ENCODE measurements at places on chromosomes 4 and X.

DNA sequence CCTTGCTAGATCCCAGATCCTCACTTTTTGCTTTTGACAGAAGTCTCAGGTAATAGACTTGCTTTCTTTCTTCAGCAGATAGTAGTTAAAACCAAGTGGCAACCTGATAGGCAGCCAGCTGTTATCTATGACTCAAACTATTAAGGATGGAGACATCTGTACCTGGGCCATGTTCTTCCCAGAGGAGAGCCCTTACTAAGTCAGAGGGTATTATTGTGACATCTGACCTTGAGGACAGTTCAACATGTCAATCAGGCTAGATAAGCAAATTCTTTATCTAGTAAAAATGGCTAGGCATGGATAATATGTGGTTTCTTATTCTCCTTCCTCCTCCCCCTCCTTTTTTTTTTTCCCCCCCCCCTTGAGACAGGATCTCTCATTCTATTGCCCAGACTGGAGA, 39.2 kb downstream of the TRIM2 start:
- DNase-seq: no peak

DNA sequence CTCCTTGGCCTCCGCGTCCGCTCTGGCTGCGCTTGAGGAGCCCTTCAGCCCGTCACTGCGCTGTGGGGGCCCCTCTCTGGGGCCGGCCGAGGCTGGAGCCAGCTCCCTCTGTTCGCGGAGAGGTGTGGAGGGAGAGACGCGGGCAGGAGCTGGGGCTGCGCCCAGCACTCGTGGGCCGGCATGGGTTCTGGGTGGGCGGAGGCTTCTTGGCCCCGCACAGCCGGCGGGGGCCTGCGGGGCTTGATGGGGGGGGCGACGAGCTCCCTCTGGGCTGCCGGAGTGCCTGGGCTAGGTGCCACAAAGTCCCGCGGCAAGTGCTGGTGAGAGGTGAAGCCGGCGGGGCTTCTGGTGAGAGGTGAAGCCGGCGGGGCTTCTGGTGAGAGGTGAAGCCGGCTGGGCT, 61.9 kb downstream of the ANKRD50 start:
- no peak for DNase-seq

DNA sequence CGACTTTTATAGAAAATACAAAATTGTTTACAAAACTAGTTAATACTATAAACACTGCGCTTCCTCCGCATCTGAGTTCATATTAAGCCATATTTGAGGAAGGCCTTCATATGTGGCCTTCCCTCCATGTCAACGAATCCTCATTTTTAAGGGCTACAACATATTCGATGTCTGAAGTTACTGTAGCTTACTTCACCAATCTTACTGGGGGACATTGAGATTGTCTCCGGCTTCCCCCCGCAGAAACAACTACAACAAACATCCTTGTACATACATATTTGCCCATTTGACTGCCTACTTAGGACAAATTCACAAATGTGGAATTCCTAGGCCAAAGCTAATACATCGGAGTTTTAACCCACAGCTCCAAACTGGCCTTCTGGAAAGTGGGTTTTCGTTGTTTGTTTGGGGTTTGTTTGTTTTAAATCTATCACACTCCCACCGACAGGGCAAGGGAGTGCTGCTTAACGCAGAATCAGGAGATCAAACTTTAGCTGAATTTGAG, 581 bp upstream of the FAM114A1 start:
- no peak for DNase-seq

GRCh38 chrX:26631385-26631784, 415.4 kb downstream of the MAGEB5 start:
- no peak for DNase-seq

- DNase-seq: no peak
Measured at GRCh38 chr4:39472396-39472795, 13.5 kb downstream of the LIAS start.

GRCh38 chrX:5595570-5595969, 633.1 kb downstream of the NLGN4X start:
- no peak for DNase-seq

GRCh38 chr4:87239194-87239593, 18.8 kb upstream of the KLHL8 start:
- no peak for DNase-seq

- no peak for DNase-seq
Measured at GRCh38 chrX:9282325-9282724, 182.5 kb upstream of the TBL1X start.

GRCh38 chrX:121308276-121308805, 260.9 kb downstream of the GLUD2 start:
- DNase-seq: no peak

GRCh38 chr4:896216-896615, 35.9 kb downstream of the GAK start:
- no peak for DNase-seq

- no peak for DNase-seq
Measured at GRCh38 chr4:141643557-141643956, 7.2 kb downstream of the IL15 start.

- DNase-seq: no peak
Measured at GRCh38 chr4:99180382-99181070, 36.4 kb upstream of the ADH4 start.

- DNase-seq: no peak
Measured at GRCh38 chr4:142706381-142706780, 139.7 kb downstream of the INPP4B start.

- DNase-seq: no peak
Measured at GRCh38 chr4:61273233-61273632, 73.1 kb downstream of the ADGRL3 start.

- DNase-seq: no peak
Measured at GRCh38 chrX:136850441-136851175, 29.9 kb downstream of the RBMX start.

GRCh38 chr4:147096667-147097604, 151.3 kb upstream of the TTC29 start:
- DNase-seq: no peak

All from sciatic nerve (tissue), 2 donors.